ENCODE measurements at places on chromosomes 12 and 14. TPM values are rescaled to one million over a fixed set of nuclear protein-coding genes. Genes with fewer than 3 reads are reported as not detected.
A peak's percentile ranks its signal among the peaks of the same experiment; 100 is the strongest.

GLIPR1 gene
- 98.8 TPM for total RNA-seq

DNA sequence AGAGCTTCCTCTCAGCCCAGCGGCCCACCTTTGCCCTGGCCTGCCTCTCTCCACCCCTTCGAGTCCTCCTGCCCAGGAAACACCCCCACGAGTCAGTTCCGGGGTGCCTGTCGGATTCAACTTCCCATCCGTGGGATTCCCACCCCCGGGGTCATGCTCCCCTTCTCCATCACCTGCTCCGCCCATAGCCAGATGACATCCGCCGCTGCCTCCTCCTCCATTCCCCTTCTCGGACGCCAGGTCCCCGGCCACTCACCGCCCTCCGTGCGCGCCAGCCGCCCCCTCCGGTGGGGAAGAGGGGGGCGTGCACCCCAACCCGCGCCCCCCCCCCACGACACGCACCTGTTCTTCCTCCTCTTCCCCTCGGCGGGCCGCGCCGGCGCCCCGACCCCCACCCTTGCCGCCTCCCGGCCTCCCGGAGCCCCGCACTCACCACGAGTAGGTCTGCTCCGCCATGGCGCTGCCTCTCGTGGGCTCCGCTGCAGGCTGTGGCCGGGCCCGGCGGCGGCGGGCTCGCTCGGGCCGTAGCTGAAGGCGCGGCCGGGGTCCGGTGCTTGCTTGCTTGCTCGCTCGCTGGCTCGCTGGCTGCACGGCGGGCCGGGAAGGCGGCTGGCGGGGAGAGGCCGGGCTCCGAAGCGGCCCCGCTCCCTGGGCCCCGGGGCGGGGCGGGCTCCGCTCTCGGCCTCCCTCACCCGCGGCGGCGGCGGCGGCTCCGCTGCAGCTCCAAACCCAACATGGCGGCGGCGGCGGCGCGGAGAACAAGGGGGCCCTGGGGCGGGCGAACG is 554 bp downstream of the SPPL3 start:
- H3K36me3 ChIP-seq: no peaks in the 10 kb centered on the region
- no peak overlapping the region for H3K27ac ChIP-seq
- peak; percentile 28 for DNase-seq
- H3K4me3 ChIP-seq: peak overlapping the region; percentile 92
- peaks cover 9% of the 10 kb centered on the region for H3K4me1 ChIP-seq
- H3K27me3 ChIP-seq: no peaks in the 10 kb centered on the region

DNA sequence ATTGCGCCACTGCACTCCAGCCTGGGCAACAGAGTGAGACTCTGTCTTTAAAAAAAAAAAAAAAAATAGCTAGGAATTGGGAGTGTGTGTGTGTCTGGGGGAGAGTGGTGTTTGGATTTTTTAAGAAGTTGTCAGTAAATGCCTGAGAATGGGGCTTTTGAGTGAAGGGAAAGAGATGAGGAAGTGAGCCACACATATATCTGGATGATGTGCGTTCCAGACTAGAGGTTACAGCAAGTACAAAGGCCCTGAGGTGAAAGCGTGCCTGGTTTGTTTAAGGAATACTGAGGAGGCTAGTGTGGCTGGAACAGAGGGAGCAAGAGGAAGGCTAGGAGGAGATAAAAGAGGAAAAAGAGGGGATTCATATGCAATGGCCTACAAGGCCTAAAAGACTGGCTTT is 70.0 kb downstream of the PAPLN start:
- H3K27me3 ChIP-seq: no peaks in the 10 kb centered on the region
- H3K36me3 ChIP-seq: no peaks in the 10 kb centered on the region
- H3K27ac ChIP-seq: no peak overlapping the region
- DNase-seq: no peak
- no peak overlapping the region for H3K4me3 ChIP-seq

AVPR1A gene
- not detected for total RNA-seq
